ENCODE measurements at places on chromosomes 16 and 17. TPM values are rescaled to one million over a fixed set of nuclear protein-coding genes. Genes with fewer than 3 reads are reported as not detected.

Gene PIMREG
- total RNA-seq = 13.4 TPM

Gene CLEC10A
- total RNA-seq = not detected

Gene GP1BA
- total RNA-seq = not detected

Gene ZNF207
- 216 TPM for total RNA-seq

Gene PYDC1
- not detected for total RNA-seq

Gene UTS2R
- 0.22 TPM for total RNA-seq

Gene GAST
- total RNA-seq = not detected

Gene PRSS33
- not detected for total RNA-seq

Gene RNF222
- total RNA-seq = not detected

Gene KCNG4
- total RNA-seq = not detected

Gene SPATA32
- total RNA-seq = not detected

Gene GPRC5B
- total RNA-seq = 2.3 TPM

Gene FBXO39
- not detected for total RNA-seq

Gene SDR42E2
- total RNA-seq = not detected

Gene ARMC5
- total RNA-seq = 13.5 TPM

Gene KCNJ16
- total RNA-seq = not detected

Gene LRRC3C
- total RNA-seq = not detected

Gene MYH1
- not detected for total RNA-seq

Gene SAP30BP
- total RNA-seq = 60.6 TPM

Gene NACA2
- not detected for total RNA-seq

Gene CACNG5
- not detected for total RNA-seq

Gene ADGRG3
- total RNA-seq = 0.09 TPM

Gene RNU2-1
- 9,315 TPM for total RNA-seq

Gene CES1
- 0.87 TPM for total RNA-seq

Gene SMPD3
- 0.94 TPM for total RNA-seq

Gene CES4A
- not detected for total RNA-seq

Gene PPY
- total RNA-seq = not detected

Gene NOMO2
- 79.2 TPM for total RNA-seq

Gene SEPTIN1
- 5.6 TPM for total RNA-seq

Gene CCL13
- not detected for total RNA-seq

Gene PPL
- 0.07 TPM for total RNA-seq

Gene TP53TG3F
- total RNA-seq = 0.84 TPM

Gene PABPN1L
- 0.29 TPM for total RNA-seq

Gene TRAF4
- 147 TPM for total RNA-seq

Gene EXOC3L1
- total RNA-seq = not detected

Measured in K562 (cell line).